ENCODE measurements at places on chromosomes 1 and 21.

- no peak for DNase-seq
Measured at GRCh38 chr1:186845576-186846210, 16.9 kb downstream of the PLA2G4A start.

GRCh38 chr1:157490467-157491165 is 61.7 kb downstream of the FCRL5 start:
- DNase-seq = peak; percentile 29

GRCh38 chr1:30378003-30378596 is 345.3 kb downstream of the MATN1 start:
- no peak for DNase-seq

GRCh38 chr21:25002676-25003075 is 604.6 kb downstream of the MRPL39 start:
- DNase-seq = no peak

- no peak for DNase-seq
Measured at GRCh38 chr1:227734546-227734855, 601 bp downstream of the JMJD4 start.

DNA sequence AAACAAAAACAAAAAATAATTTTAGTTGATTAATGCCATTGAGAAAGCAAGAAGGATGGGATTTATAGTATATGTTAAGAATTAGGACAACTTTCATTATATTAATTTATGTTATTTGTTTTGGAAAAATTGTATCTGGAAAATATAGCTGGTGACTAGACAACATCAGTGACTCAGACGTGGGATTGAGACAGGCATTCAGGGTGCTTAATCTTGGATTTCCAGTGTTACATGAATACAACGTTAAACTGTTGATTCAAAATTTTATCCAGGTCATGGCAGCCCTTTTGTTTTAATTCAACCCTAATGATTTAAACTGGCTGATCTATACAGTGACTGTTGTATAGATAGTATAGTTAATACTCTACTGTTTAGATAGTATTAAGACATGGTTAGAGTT is 827.1 kb upstream of the B3GALT2 start:
- no peak for DNase-seq

GRCh38 chr1:193070942-193071341 is 11.5 kb downstream of the RO60 start:
- DNase-seq = no peak

DNA sequence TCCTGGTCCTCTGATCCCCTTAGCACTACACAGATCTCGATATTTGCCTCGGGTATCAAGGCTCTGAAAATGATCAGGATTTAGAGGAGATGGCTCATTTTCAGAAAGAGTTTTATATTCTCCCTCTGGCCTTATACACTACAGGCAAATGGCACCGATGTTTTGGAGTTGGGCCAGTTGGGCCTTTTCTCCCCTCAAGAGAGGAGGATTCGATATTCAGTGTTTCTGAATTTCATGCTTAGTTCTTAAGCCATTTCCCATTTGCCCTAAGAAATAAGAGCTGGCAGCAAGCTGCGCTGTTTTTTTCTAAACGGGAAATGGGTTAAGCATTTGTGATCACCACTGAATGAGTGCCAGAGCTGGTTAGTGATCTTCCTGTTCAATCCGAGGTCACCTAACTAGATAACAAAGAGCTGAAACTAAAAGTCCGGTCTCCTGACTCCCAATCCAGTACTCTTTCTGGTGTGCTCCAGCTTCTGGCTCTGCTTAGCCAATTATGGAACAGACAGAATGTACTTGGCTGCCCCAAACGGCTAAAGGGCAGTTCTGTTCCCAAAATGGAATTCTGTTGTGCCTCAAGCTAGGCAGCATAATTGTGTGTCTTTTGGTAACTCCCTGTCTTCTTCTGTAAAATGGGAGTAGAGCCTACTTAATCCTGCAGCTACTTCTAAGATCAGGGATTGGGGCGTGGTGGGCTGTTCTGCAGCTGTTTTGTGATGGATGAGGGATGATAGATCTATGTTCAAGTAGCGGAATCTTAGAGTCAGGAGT is 1.2 kb upstream of the CPT2 start:
- no peak for DNase-seq

- DNase-seq = no peak
Measured at GRCh38 chr1:164783778-164784555, 225.0 kb downstream of the PBX1 start.

GRCh38 chr1:191895049-191895448 is 263.2 kb upstream of the RGS18 start:
- no peak for DNase-seq

GRCh38 chr1:226722901-226723656 is 16.0 kb downstream of the ITPKB start:
- DNase-seq = no peak

DNA sequence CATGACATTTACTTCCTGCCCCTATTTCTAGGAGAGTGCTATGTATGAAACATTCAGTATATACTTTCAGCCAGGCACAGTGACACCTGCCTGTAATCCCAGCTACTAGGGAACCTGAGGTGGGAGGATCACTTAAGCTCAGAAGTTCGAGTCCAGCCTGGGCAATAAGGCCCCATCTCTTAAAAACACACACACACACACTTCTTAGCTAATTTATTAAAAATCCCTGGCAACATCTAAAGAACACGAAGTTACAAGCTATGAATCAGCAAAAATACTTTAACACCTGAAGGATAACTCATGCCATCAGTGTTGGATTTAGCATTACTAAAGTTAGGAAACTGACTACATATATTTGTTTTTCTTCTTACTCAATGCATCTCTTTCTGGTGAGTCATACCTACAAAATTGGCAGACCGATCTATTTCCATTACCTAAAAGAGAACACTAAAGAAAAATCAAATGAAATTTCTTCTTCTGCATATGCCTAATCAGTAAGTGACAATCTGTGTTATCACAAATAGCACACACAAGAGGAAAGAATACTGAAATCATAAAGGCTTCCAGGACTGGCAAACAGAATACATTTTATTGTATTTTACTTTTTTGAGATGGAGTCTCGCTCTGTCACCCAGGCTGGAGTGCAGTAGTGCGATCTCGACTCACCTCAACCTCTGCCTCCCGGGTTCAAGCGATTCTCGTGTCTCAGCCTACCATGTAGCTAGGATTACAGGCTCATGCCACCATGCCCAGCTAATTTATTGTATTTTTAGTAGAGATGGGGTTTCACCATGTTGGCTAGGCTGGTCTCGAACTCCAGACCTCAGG is 41.4 kb downstream of the RNF115 start:
- no peak for DNase-seq

DNA sequence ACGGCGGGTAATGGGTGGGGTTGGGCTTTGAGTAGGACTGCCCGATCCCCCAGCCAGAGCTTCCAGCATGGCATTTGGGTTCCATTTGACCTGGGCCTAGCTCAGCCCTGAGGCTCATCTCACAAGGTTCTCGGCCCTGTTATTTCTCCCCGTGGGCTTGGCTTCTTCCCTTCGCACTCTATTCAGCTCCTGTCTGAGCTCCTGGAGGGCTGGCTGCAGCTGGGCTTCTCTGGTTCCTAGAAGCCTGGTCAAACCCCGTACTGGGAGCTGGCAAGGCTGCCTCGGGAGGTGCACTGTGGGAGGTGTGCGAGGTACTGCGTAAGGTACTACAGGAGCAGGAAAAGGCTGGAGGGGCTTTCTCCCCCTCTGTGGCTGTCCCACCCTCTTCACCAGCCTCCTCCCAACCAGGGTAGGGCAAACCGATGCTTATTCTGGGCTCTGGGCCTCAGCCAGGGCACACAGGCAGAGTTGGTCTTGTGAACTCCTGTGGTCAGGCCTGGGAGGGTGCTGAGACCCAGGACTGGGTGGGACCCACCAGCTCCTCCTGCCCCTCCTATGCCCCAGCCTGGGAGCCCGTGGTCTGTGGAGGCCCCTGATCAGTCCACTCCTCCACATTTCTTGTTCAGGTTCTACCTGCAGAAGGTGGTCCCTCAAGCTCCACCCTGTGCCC is 814 bp downstream of the A3GALT2 start:
- no peak for DNase-seq

DNA sequence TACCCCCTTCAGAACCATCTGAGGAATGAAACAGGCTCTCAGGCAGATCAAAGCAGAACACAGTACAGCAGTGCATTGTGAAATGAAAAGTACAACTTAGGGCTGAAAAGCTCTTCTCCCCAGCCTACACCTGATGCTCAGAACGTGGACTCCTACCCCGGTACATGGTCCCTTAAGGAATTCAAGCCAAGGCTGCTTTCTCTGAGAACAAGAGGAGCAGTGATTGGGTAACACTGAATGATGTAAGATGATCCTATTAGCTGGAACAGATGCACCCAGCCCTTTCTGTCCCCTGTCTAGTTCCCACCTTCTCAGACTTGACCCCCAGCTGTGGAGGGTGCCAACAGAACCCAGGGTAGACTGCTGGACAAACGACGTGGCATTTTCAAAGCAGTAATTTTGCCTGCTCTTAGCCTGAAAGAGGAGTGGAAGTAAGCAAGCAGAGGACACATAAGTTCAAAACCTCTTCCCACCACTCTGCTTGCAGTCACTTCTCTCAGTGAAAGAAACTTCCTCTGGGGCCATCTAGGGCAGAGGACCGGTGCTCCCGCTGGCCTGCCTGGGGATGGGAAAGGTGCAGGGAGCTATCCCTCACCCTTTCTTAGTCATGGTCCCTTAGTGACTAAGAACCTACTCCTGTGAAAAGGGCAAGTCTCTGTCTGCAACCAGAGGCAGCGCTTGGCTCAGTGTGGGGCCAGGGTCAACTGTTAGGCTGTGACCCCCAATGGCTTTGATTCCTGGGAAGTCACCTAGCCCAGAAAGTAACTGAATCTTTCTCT is 72.7 kb downstream of the TRABD2B start:
- DNase-seq = no peak

- no peak for DNase-seq
Measured at GRCh38 chr1:94919241-94920030, 7.5 kb downstream of the CNN3 start.

DNA sequence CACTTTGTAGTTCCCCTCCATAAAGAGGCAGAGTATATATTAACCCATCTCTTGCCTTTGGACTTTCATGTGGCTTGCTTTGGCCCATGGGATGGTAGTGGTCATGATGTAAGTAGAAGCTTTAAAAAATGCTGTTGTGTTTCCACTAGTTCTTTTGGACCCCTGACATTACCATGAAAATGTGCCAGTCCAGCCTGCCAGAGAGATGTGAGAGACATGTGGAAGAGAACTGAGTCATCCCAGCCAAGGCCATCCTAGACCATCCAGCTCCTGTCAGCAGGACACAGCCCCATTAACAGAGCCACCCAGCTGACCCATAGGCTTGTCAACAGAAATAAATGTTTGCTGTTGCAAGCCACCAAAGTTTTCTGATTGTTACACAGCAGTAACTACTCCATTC is 3.9 kb upstream of the CD101 start:
- DNase-seq = no peak

- DNase-seq = no peak
Measured at GRCh38 chr1:171590022-171590421, 32.0 kb upstream of the MYOCOS start.

- DNase-seq = no peak
Measured at GRCh38 chr1:160711602-160712311, at the start of gene CD48. CD48 (minus strand) TSS chr1:160711822; CDS start chr1:160711763, 59 bp downstream.

GRCh38 chr1:114154146-114154962 is 685 bp upstream of the SYT6 start:
- DNase-seq = no peak

GRCh38 chr1:12573015-12573825 is 44.8 kb downstream of the DHRS3 start:
- DNase-seq = no peak

DNA sequence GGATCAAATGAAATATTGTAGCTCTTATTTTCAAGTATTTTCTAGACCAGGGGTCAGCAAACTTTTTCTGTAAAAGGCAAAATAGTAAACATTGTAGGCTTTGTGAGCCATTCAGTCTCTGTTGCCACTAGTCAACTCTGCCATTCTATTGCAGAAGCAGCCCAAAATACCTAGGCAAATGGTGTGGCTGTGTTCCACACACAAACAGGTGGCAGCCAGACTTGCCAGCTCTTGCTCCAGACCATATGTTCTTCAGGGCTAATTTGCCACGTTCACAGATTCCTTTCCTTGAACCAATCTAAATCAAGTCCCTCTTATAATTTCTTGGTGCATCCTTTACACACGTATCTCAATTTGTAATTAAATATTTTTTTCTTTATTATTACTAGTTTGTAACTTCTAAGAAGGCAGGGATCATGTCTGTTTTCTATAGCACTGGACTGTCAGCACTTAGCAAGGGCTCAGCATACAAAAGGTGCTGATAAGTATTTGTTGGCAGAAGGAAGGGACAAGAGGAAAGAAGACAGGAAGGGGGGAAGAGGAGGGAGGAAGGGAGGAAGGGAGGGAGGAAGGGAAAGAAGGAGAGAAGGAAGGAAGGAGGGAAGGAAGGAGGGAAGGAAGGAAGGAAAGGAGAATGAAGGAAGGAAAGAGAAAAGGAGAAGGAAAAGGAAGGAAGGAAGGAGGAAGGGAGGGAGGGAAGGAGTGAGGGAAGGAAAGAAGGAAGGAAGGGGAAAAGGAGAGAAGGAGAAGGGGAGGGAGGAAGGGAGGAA is 106.5 kb upstream of the EDEM3 start:
- DNase-seq = no peak

DNA sequence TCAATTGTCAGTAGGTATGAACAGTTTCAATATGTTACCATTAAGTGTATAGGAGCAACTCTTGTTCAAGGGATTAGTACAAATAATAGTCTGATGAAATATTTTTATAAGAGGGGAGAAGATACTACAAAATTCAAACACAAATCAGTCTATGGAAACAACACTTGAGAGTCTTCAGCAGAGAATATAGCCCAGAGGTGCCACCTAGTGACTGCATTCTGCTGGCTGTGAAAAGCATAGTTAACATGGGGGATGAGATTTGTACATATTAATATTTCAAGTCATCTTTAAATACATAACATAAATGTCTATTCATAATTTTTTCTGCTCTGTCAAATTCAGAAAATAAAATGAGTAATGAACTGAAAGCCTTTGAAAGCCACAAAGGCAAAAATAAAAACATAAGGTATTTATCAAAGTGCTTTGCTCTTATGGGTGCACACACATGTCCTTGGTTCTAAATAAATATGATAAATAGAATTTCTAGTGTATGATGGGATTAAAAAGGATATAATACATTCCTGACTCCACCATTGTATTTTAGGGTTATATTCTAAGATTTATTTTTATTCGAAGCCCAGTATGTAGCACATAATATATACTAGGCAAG is 440.9 kb upstream of the ZRANB2 start:
- peak; percentile 2 for DNase-seq

- DNase-seq = no peak
Measured at GRCh38 chr1:150621497-150622302, 7.7 kb downstream of the ENSA start.

DNA sequence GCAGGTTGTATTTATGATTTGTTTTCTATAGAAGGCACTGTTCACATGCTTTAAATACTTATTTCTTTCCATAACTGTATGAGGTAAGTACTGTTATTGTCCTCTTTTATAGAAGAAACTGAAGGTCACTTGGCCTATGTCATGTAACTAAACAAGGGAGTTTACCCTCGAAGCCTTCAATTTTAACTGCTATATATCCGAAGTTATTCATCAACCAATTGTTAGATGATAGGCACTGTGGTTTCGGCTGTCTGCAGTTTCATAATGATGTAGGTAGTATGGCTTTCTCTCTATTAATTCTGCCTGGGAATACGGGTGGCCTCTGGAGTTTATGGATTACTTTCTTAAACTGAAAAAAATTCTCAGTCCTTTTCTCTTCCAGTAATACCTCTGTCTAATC is 413.3 kb upstream of the ADGRL2 start:
- DNase-seq = no peak

GRCh38 chr21:35953597-35953996 is 106.7 kb downstream of the SETD4 start:
- DNase-seq = no peak

Measured in iPS DF 6.9 (cell line).